Melanocyte of skin (primary cell): ENCODE measurements at places on chromosomes 16 and 17. TPM values are rescaled to one million over a fixed set of nuclear protein-coding genes. Genes with fewer than 3 reads are reported as not detected.

PARD6A gene
- total RNA-seq, result 0.77 and 2.3 TPM in 2 replicates

CSH2 gene
- total RNA-seq, result not detected in 2 replicates

FDXR gene
- 14.9 and 16.9 TPM in 2 replicates for total RNA-seq

CCL11 gene
- not detected in 2 replicates for total RNA-seq

ENPP7 gene
- total RNA-seq, result not detected in 2 replicates

UNC13D gene
- total RNA-seq, result 1.00 and 1.5 TPM in 2 replicates

PABPN1L gene
- not detected in 2 replicates for total RNA-seq

DUSP3 gene
- 164 and 169 TPM in 2 replicates for total RNA-seq

CORO1A gene
- 0.69 and 0.73 TPM in 2 replicates for total RNA-seq

SMIM36 gene
- total RNA-seq, result not detected in 2 replicates

TEX19 gene
- total RNA-seq, result under 0.01 TPM in 1 of 2 replicates, not detected in the other

LRRC3C gene
- not detected in 2 replicates for total RNA-seq

CIBAR2 gene
- total RNA-seq, result not detected in 2 replicates

KRT32 gene
- total RNA-seq, result not detected in 2 replicates

PIK3R5 gene
- 0.15 and 0.33 TPM in 2 replicates for total RNA-seq

STAT5A gene
- 54.8 and 64.6 TPM in 2 replicates for total RNA-seq

TNFSF13 gene
- 2.7 and 4.0 TPM in 2 replicates for total RNA-seq

DPEP1 gene
- total RNA-seq, result not detected in 2 replicates

MFAP4 gene
- total RNA-seq, result under 0.01 TPM in 1 of 2 replicates, not detected in the other

SOX15 gene
- 0.36 TPM in 1 of 2 replicates, not detected in the other for total RNA-seq

CCL15 gene
- total RNA-seq, result not detected in 2 replicates

LGALS3BP gene
- total RNA-seq, result 1,067 and 1,265 TPM in 2 replicates

ATAD5 gene
- 6.0 and 8.9 TPM in 2 replicates for total RNA-seq

SCGB1C2 gene
- total RNA-seq, result not detected in 2 replicates
